Naive thymus-derived CD4-positive, alpha-beta T cell (primary cell): ENCODE measurements at places on chromosomes 3 and 15. TPM values are rescaled to one million over a fixed set of nuclear protein-coding genes. Genes with fewer than 3 reads are reported as not detected.

DNA sequence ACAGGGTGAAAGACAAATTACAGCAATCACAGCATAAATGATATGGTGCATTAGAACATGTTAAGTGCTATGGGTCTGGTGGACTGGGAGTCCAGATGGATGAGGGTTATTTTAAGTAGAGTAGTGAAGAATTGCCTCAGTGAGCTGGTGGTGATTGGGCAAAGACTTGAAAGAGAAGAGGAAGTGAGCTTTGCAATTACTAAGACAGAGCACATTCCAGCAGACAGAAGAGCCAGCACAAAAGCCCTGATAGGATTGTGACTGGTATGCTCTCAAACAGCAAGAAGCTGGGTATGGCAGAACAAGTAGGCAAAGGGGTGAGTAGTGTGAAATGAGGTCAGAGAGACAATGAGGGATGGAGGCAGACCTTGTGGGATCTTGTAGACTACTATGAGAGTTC is 2.1 kb upstream of the ACKR4 start:
- no peak for DNase-seq

APOD gene
- total RNA-seq, result not detected

- no peak for DNase-seq
Measured at GRCh38 chr3:117441851-117442250, 732.3 kb downstream of the TUSC7 start.

PAQR5 gene
- not detected for total RNA-seq

GRCh38 chr3:110234831-110235230 is 836.8 kb upstream of the NECTIN3 start:
- no peak for DNase-seq

ALG1L2 gene
- total RNA-seq, result 1.2 TPM

MRPS11 gene
- 24.0 TPM for total RNA-seq

PTPN9 gene
- 15.7 TPM for total RNA-seq

OSTN gene
- not detected for total RNA-seq

DNA sequence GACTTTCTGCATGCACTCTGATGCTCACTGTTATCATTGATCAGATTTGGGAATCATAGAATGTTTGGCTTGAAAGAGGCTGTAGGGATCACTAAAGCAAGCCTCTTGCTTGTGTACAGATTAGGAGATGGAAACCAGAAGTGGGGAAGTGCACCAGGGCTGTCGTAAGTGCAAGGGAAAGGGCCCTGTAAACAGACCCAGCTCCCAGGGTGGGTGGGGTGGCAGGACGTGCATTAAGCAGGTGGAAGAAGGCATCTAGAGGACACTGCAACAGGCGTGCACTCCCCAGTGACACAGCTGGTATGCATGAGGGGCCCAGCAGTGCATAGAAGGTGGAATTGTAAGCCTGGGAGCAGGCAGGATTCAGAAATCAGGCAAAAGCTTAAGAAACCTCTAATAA is 58.0 kb upstream of the SLC7A14 start:
- no peak for DNase-seq

DNA sequence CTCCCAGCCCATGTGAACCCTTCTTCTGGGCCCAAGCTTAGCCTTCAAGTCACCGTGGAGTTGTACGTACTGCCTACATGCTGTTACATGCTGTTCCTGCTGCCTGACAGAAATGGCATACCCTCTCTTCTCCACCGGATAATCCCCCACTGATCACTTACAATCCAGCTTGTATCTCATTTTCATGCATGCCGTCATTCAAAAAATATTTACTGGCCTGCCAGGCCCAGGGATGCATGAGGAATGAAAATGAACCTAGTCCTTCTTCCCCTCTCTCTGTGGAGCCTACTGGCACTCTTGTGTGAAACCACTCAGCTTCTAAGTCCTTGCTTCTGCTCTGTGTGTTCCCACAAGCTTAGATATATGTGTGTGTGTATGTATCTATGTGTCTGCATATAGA is 60.6 kb downstream of the WNT5A start:
- no peak for DNase-seq

DNA sequence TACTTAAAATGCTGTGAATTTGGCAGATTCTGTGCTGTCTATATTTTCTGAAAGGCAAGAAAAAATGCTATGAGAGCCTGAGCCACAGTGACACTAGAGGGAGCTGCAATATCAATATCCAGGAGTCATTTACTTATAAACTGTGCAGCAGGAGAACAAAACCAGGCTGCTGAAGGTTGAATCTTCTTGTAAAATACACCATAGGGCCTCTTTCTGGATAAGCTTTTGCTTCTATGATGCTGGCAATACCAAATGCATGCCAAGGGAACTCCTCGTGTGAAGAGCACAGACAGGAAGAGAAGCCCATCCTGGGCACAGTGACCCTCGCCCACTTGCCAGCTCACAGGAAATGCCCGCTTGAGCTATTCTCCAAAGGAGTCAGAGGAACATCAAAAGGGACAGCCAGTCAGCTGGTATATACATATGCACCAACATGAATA is 48.0 kb upstream of the TSPAN3 start:
- DNase-seq, result peak; percentile 48

- DNase-seq, result no peak
Measured at GRCh38 chr3:47414666-47415587, 34.1 kb downstream of the PTPN23 start.

DNA sequence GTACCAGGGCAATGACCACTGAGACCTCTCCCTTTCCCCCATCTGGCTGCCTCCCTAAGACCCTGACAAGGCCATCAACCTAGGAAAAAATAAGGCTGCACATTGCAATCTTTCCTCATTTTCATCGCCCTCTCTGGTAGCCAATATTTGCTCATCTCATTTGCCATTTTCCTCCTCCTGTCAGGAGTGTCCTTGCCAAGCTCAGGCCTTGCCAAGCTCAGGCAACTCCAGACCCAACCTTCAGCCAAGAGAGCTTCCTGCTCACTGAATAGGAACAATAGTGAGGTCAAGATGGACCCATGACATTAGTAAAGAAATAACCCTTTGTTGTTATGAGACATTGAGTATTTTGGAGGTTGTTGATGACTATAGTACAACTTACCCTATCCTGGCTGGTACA is 380.3 kb downstream of the RSL24D1 start:
- DNase-seq, result no peak

DNA sequence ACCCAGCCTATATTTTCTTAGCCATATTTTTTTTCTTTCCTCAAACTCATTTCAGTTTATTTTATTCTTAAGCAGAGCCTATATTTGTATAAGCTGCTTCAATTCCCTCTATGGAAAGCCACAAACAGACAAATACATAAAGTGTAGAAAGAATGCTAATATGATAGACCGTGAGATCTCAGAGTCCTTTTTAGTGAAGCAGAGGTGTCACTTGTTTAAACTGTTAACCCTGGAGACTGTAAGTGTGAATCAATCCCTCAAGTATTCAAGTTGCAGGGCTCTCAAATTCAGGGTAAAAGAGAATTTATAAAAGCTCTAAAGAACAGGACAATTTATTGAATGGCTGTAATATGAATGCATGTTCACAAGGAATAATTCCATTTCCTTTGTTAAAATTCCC is 72.2 kb upstream of the BHLHE40 start:
- DNase-seq, result no peak

ZBED2 gene
- total RNA-seq, result 0.27 TPM

THPO gene
- total RNA-seq, result not detected

GRCh38 chr3:24828011-24828410 is 333.4 kb upstream of the THRB start:
- no peak for DNase-seq

DNA sequence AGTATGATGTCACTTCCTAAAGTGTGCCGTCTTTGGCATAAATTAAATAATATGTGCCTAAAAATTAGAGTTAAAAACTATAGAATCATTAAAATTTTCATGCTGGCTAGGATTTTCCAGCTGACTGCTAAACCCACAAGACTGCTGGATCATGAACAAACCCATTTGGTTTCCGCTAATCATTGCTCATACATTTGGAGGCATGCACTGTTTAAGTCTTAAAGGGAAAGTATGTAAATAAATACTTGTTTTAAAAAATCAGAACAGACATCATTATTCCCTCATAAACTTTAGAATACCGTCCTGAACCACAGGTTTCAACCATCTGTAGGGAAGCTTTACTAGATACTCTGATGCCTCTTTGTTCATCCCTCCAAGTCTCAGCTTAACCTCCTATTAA is 26.5 kb downstream of the ATP6V1A start:
- no peak for DNase-seq

GRCh38 chr3:147393261-147393942 is 12.9 kb downstream of the ZIC4 start:
- no peak for DNase-seq

GRCh38 chr15:76935620-76936019 is 4.1 kb downstream of the RCN2 start:
- DNase-seq, result no peak

RAB6B gene
- total RNA-seq, result 1.2 TPM

GRCh38 chr3:47283591-47284364 is 1.0 kb downstream of the KLHL18 start:
- DNase-seq, result no peak

DNA sequence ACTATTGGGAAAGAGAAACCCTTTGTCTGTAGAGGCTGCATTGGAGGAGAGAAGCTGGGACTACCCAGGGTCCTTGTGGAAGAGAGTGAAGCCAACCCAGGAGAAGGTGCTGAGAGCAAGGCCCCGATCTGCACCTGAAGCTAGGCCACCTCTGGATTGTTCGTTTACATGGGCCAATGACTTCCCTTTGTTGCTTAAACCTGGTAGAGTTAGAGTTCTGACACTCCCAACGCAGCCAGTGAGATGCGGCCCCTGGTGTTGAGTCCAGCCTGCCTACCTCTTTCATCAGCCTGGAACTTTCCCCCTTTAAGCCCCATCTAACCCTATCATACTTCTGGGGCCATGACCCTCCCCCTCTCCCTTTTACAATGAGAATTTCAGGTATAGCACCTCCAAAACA is 30.8 kb downstream of the CCDC13 start:
- no peak for DNase-seq

GRCh38 chr3:100496711-100497261 is 4.4 kb downstream of the TMEM45A start:
- no peak for DNase-seq

DNA sequence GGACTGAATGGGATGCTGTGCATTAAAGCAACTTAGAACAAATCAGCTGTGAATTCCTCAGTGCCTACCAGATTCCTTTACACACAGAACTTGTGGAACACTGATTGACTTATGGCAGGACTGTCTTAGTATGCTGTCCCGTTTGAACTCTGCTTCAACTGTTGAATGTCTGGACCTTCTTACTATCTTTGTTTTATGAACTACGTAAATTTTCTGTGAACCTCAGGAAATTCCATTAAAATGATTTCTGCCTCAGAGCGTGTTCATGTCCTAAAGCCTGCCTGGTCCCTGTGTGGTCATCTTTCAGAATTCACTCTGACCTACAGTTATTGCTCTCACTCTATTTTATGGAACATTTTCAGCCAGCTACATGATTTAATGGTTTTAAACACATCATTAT is 29.4 kb upstream of the FBN1 start:
- DNase-seq, result no peak

- DNase-seq, result no peak
Measured at GRCh38 chr15:65921780-65922179, 52.5 kb downstream of the RAB11A start.

GOLGA8R gene
- total RNA-seq, result 10.0 TPM

DNA sequence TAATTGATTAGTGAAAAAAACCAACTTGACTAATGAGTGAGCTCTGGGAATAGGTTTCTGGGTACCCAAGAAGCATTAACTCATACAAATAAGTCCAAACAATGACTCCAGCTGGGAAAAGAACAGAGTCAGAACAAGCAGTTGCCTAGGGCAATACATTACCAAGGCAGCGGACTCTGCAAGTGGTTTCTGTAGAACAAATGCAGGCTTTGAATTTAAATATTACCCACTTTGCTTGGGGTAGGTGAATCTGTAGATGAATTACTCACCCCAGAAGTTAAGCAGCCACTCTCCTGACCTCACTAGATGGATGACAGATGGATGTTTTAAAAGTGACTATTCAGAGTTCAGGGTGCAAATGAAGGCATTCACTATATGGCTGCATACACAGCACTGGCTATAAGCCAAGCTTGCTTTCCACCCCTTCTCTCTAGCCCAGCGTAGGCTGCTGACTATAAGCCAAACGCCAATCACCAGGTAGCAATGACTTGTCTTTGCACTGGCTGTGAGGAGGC is 73.1 kb upstream of the BHLHE40 start:
- no peak for DNase-seq

ERC2 gene
- not detected for total RNA-seq

- no peak for DNase-seq
Measured at GRCh38 chr15:79883579-79884203, 13.1 kb downstream of the MTHFS start.

- no peak for DNase-seq
Measured at GRCh38 chr15:42335074-42335473, 24.2 kb upstream of the CAPN3 start.

DNA sequence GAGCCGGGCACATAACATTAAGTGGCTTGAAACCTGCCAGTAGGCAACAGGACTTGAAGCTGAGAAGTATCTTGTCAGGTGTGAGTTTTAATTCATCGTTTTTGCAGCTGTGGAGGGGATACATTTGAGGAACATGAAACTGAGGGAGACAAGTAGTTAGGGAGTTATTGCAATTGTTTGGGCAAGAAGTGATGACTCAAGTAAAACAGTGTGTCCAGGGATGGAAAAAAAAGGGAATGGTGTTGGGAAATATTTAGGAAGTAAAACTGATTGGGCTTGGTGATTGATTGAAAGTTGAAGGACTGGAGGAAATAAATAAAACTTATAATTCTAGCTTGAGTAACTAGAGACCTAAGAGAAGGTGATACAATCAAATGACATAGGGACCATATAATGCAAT is 85.5 kb downstream of the NCEH1 start:
- no peak for DNase-seq

GRCh38 chr15:37032091-37032775 is 68.1 kb downstream of the MEIS2 start:
- no peak for DNase-seq

DNA sequence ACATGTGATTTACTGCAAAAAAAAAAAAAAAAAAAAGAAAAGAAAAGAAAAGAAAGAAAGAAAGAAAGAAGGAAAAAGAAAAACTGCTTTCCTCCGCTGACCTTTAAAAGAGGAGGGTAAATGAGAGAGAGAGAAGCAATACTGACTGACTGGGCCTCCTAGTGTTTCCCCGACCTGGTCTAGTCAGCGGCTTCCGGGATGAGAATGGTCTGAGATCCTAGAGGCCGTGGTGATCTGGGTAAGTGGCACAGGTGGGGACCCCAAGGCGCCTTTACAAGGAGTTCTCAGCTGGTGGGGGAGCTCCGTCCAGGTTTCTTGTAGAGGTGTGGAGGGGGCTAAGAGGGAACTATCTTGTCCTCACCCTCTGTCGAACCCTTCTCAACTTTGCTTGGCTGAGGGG is 223.1 kb downstream of the MEIS2 start:
- DNase-seq, result no peak

POTEB3 gene
- total RNA-seq, result not detected

GRCh38 chr15:74414603-74415338 is 19.0 kb downstream of the SEMA7A start:
- no peak for DNase-seq

GRCh38 chr3:100941041-100941440 is 52.2 kb downstream of the ABI3BP start:
- no peak for DNase-seq

NLGN1 gene
- total RNA-seq, result not detected

- no peak for DNase-seq
Measured at GRCh38 chr3:194931865-194932264, 246.2 kb downstream of the FAM43A start.

CLDN18 gene
- total RNA-seq, result not detected
